NCI-H2171 treated with DMSO at 0.1 percent for 48 hours (cell line): ENCODE measurements at places on chromosomes 7 and 10.
A peak's percentile ranks its signal among the peaks of the same experiment; 100 is the strongest.

GRCh38 chr7:78768859-78769258, 684.6 kb downstream of the MAGI2 start:
- no peak for DNase-seq

DNA sequence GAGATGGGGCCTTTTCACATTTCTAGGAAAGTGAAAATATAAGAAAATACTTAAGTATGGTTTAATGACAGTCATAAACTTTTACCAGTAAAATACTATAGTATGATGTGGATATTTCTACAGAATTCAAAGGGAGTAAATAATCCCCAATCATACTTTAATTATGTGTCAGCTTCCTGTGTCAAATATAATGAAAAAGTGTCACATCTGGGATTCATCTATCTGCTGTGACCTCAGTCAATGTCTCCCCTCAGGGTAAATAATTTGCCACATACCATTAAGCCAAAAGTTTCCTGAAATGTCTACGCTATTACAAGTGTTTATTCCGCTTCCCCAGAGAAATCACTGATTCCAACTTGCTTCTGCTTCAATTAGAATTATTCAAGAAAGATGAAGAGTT, 110.5 kb downstream of the ITGA8 start:
- no peak for DNase-seq

GRCh38 chr10:77548671-77549070, 88.9 kb downstream of the KCNMA1 start:
- DNase-seq, result no peak

DNA sequence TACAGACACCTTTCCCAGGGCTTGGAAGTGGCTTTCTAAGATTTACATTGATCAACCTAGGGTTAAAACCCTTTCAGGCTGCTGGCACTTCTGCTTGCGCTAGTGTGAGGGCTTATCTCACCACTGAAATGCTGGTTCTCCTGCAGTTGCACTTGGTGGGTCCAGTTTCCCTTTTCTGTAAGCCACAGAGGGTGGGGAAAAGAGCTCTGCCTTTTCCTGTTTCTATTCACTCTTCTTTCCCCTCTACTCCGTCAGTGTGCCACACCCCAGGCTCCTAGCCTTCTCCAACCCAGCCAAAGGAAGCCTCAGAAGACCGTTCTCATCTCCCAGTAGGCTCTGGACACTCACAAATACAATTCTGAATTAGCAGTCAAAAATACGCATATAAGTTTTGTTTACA, 19.0 kb upstream of the CAPZA2 start:
- DNase-seq, result no peak

DNA sequence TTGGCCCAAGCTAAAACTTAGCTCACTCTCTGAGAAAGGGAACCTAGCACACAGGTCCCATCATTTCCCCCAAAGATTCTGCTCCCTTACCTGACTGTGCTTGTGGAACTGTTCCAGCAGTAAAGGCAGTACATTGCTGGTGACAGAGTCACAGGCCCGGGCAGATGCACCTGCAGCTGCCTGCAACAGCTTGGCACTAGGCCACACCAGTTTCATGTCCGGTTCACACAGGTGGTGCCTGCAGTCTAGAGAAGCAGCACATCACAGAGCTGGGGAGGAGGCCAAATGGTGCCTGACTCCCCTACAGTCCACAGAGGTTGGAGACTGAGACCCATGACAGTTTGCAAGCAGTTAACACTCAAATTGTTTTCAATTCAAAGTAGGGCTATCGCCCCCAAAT, 22.2 kb downstream of the ZDHHC16 start:
- peak; percentile 27 for DNase-seq

GRCh38 chr10:99346247-99346646, 17.1 kb downstream of the CNNM1 start:
- DNase-seq, result peak; percentile 82

- no peak for DNase-seq
Measured at GRCh38 chr10:24341371-24341770, 132.4 kb downstream of the KIAA1217 start.

DNA sequence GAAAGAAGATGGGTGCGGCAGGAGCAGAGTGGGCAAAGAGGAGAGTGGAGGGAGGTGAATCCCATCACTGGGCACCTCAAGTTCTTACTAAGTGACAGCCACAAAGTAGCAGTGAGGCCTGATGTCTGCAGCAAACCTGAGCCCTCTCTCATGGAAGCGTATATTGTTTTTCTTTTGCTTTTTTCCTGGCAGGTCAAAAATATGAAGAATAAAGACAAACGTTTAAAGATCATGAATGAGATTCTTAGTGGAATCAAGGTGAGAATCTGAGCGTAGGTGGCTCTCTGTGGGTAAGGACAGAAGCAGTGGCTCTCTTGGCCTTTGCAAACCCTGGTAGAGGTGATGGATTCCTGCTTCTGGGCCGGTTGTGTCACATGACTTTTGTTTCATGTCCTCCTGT, 22.8 kb downstream of the ABCC2 start:
- no peak for DNase-seq

- DNase-seq, result no peak
Measured at GRCh38 chr7:32515890-32516550, 20.7 kb downstream of the AVL9 start.

- DNase-seq, result no peak
Measured at GRCh38 chr10:28273343-28273742, 29.5 kb downstream of the MPP7 start.

GRCh38 chr10:69517271-69517848, 55.9 kb downstream of the NEUROG3 start:
- no peak for DNase-seq

DNA sequence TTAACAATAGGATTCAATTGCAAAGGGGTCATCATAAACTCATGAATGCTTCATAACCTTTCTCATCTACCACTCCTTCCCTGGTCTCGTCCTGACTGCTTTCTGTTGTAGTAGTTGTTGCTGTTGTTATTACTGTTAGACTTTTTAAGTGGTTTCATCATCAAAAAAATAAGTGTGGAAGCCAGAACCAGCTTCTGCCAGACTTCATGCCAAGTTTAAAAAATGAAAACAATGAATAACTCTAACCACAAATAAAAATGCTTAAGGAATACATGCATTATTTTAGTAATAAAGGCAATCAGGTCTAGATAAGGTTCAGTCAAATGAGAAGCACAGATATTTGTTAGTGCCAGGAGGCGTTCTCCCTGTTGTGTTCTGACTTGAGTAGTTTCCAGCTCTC, 85.4 kb downstream of the PCLO start:
- no peak for DNase-seq

DNA sequence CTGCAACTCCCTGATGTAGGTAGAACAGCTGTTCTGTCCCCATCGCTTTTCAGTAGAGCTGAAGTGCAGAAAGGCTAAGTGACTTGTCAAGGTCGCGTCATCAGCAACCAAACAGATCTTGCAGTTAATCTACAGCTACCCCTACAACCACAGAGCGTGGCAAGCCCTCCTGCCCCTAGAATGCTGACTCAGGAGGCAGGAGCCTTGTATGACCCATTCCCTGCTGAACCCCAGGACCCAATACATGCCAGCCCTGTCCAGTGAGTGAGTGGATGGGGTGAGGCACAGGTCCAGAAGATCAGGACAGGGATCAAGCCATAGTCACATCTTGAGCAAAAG, 26.6 kb upstream of the GJD4 start:
- peak; percentile 36 for DNase-seq

DNA sequence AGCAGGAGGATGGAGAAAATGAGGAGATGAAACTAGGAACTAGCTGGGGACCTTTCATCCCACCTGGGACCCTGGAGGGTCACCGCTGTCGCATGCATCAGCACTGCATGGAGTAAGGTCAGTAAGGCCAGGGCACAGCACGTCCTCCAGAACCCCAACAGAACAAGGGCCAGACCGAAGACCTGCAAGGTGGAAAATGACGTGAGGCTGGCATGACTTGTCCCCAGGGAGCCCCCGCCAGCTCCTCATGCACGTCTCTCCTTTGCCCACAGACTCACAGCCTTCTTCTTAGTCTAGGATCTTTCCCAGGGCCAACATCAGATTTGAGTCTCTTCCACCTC, 4.7 kb downstream of the ZNF488 start:
- DNase-seq, result no peak

GRCh38 chr10:133453516-133454203, at the start of gene SCART1:
TSS of gene SCART1 (plus strand) at chr10:133453945. CDS start at chr10:133453998, 53 bp downstream.
- DNase-seq, result no peak

DNA sequence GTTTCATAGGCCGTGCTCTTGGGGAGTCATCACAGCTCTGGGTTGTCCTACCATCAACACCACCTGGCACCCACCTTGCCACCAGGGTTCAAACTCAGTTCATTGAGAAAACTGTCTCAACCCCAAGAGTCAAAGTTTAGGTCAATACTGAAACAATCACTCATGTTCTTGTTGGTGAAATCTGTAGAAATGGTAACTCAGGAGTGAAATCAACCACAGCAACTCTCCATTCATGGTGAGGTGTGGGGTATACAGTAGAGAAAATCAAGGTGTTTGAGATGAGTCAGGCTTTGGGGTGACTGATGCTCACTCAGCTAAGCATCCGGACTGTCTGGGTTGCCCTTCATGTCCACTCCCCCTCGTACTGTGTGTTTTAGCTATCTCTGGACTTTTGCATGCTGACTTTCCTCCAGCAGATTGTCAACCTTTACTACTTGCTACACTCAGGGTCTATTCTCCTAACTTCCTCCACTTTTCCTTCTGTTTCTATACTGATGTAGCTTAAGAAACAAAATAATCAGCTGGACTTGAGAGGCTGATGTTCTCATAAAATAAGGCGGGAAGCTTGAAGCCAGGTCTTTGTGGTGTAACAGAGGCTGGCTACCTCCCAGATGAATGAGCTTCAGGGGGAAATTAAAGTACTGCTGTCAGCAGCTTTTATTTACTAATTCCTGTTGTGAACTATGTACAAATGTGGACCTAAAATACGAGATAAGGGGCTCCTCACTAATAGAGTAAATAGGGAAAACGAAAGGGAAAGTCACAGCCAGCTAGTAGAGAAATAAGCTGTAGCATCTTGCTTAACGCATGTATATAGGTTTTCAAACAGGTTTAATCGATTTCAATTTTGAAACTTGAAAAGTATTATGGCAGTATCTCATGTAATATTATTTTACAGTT, 173.6 kb upstream of the AKR1E2 start:
- DNase-seq, result no peak

DNA sequence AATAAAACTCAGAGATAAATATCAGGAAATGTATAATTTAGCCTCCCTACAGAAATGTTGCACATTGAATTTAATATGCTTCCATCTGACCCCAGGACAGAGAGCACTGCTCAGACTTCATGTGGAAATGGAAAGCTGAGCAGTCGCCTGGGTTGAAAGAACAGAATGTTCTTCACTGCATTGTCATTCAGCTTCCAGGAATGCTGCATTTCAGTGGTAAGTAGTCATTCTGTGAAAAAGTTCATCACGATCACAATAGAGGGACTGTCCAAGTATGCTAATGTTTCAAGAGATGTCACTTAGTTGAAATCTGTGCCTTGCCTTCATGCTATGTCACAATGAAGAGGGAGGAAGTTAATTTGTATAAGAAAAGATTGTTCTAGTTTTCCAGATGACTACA, 147.3 kb downstream of the NRCAM start:
- no peak for DNase-seq

GRCh38 chr7:129865093-129865924, 87.5 kb downstream of the UBE2H start:
- DNase-seq, result no peak

DNA sequence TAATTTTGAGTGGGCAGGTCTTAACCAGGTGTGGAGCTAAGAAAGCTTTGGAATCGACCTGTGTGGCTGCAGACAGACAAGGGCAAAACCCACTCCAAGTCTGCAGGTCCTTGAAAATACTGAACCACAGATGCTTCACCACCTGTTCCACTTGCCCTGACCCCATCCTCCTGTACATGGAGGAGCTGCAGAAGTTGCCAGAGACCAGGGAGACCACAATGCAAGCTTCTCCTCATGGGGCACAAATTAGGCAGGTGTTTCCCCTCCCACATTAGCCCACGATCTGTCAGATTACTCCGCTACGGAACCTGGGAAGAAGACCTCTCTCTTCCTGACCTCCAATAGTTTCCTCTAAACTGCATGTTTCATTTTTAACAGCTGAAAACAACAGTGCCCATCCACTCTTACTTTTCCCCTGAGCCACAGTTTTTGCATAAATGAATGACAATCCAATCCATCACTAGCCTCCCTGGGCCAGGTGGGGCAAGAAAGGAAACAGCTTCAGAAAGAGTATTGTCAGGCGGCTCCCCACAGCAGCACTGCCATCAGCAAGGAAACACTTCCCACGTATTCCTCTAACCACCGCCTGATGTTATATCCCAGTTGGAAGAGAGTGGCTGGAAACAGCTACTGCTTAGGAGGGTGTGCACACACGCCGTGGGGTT, 141.6 kb downstream of the PRKAG2 start:
- DNase-seq, result peak; percentile 83

GRCh38 chr10:133235265-133235855, 2.3 kb upstream of the VENTX start:
- no peak for DNase-seq

DNA sequence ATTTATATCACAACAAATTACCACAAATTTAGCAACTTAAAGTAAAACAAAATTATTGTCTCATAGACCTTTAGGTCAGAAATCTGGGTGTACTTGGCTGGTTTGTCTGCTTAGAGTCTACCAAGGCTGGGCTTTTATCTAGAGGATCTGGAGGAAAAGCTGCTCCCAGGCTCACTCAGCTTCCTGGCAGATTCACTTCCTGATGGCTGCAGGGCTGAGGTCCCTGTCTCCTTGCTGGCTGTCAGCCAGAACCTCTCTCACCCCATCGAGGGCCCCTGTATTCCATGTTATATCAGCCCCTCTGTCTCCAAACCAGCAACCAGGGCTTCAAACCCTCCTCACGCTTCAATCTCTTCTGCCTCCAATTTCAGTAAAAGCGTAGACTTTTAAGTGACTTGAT, 734.9 kb downstream of the NRG3 start:
- no peak for DNase-seq

DNA sequence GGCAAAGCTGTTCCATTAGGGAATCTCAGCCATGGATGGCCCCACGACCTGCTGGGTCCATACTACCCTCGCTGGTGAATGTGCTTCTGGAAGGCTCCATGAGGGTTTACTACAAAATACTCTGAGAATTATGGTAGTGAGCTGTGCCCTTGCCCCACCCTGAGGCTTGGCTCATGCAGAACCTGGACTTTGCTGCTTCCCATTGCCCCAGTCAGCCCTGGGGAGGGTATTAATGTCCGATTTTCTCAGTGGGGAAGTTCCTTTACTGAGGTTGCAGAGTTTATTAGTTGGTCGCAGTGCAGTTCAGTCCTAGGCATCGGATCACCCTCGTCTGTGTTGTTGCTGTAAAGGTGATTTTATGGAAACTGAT, 310.1 kb downstream of the WDR37 start:
- DNase-seq, result no peak

GRCh38 chr7:25541094-25541821, 313.0 kb upstream of the NPVF start:
- no peak for DNase-seq

- peak; percentile 24 for DNase-seq
Measured at GRCh38 chr7:51080622-51081269, 235.9 kb downstream of the COBL start.

DNA sequence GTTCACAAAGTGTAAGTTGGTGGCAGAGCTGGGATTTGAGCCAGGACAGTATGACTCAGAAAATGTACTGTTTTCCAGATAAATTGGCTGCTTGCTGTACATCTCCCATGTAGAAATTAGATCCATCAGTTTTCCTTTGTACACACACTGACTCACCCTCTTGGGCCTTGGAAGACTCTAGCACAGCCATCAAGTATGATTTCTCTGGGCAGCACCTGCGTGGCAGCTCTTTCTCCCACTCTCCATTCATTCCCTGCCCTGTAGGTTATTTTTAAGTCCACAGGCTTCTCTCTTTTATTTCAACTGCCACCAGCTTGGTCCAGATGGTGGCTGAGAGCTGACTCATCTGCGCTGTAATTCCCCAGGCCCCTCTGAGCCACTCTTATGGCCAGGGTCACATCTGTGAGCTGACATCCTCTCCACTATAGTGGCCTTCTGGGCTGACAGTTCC, 28.3 kb upstream of the SDK1 start:
- peak; percentile 89 for DNase-seq

GRCh38 chr7:90961037-90961725, 303.1 kb upstream of the FZD1 start:
- DNase-seq, result no peak
